ENCODE measurements at places on chromosomes 12 and 14.
A peak's percentile ranks its signal among the peaks of the same experiment; 100 is the strongest.

DNA sequence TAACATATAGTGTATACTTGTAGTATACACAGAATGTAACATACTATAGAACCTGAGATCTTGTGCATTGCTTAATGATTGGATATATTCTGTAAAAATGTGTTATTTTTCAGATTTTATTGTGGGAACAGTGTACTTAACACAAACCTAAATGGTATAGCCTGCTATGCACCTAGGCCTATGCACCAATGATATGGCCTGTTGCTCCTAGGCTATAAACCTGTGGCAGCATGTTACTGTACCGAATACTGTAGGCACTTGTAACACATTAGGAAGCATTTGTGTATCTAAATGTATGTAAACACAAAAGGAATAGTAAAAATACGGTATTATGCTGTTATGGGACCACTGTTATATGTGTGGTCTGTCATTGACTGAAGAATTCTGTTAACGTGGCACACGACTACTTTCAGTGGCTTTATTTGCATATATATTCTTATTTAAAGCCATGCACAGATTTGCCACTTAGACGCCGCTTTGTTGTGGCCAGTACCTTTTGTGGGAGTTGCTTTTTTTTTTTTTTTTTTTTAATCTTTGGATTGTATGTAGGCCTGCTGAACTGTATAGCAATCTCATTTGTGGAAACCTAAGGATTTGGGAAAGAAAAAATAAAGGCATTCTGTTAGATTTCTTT is 7.4 kb downstream of the PAPOLA start:
- DNase-seq: no peak

DNA sequence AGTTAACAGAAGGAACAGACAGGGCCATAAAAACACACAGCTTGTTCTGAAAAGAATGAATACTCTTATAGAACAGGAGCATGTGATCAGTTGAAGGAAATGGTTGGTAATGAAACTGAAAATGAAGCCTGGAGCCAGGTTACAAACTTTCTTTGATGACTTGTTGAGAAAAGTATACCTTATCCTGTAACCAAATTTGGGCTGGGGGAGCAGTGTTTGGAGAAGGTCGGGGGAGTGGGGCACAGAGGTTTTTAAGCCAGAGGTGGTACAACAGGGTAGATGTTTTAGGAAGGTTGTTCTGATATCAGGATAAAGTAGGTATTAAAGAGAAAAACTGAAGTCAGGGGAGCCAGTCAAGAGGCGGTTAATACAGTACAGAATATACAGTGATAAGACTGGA is 8.2 kb downstream of the GOLT1B start:
- no peak for DNase-seq

- DNase-seq: no peak
Observed at GRCh38 chr12:116545936-116546335, 13.2 kb upstream of the MAP1LC3B2 start.

DNA sequence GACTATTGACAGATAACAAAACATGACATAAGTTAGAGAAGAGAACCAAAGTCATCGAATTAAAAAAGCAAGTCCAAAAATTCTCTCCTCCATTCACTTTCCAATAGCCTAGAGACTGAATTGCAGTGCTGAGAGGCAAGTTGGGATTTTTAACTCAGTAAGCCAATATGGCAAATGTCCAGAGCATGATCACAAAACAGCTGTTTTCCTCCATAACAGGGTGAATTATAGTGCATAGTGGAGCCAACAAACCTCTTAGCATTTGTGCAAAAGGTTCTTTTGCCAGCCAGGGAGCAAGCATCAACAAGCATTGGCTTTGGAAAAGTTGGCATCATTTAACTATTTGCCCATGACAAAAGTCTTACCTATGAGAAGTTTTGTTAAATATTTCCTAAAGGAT is 458.8 kb upstream of the NOVA1 start:
- DNase-seq: no peak

DNA sequence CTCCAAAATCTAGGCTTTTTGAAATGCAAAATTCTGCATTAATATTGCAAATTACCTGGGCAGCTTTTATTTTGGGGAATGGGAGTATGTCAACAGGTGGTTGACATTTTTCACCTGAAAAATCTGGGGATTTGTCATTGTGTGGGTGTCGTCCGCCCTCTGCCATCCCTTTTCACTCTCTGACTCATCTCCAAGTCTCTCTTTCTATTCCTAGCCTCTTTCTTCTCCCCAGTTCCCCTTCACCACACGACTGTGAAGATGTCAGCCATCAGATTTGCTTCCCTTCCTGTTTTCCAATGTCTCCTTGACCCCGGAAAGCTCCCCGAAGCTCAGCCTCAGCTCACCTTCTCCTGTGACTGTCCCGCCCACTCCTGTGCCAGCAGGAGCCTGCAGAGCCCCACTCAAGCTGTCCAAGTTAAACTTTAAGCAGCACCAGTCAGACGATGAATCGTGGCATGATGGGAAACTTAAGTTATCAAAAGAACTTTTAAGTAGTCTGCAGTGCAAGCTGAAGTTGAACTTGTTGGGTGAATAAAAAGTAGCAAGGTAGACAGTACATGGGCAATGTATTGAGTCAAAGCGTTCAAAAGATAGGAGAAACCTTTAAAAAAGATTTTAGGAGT is 590.2 kb downstream of the VRK1 start:
- DNase-seq: no peak

- peak; percentile 70 for DNase-seq
Observed at GRCh38 chr12:100199347-100200149, 1.1 kb upstream of the ACTR6 start.

All from retina (tissue), 1 donor.